ENCODE measurements at places on chromosomes 7 and 10.

GRCh38 chr7:31123726-31124125, 71.6 kb downstream of the ADCYAP1R1 start:
- no peak for DNase-seq

- no peak for DNase-seq
Observed at GRCh38 chr7:80189638-80190037, 55.0 kb downstream of the GNAI1 start.

- DNase-seq: no peak
Observed at GRCh38 chr7:97818066-97818663, 54.0 kb downstream of the ASNS start.

DNA sequence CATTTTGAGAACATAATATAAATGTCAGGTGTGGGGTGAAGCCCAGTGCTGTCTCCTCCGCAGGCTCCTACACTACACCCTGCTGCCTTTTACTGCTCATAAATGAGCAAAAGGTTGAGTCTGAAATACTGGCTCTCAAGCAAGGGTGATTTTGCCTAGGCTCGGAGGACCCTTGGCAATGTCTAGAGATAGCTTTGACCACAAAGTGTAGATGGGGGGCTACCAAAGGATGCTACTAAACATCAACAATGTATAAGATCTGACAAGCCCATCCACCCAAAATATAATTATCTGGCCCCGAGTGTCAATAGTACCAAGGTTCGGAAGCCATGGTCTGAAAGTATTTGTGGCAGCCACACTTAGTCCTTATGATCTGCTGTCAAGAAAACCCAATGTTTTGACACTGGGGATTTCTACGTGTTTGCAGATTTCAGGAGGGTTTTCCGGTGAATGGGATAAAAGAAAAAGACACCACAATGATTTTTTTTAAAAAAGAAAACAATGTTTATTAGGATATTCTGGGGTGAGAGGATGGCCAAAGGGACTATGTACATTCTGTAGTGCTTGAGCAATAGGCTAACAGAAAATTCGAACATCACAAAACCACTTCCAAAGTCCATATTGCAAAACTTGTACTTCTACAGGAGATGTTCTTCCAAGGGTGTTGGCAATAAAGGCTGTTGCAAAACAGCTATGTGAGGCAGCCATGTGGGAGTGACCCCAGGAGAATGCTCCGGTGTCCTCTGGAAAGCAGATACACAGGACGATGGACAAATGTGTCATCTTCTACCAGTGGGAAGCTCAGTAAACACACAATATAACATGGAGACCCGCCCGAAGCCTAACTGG, 216.3 kb downstream of the GFRA1 start:
- DNase-seq: no peak

DNA sequence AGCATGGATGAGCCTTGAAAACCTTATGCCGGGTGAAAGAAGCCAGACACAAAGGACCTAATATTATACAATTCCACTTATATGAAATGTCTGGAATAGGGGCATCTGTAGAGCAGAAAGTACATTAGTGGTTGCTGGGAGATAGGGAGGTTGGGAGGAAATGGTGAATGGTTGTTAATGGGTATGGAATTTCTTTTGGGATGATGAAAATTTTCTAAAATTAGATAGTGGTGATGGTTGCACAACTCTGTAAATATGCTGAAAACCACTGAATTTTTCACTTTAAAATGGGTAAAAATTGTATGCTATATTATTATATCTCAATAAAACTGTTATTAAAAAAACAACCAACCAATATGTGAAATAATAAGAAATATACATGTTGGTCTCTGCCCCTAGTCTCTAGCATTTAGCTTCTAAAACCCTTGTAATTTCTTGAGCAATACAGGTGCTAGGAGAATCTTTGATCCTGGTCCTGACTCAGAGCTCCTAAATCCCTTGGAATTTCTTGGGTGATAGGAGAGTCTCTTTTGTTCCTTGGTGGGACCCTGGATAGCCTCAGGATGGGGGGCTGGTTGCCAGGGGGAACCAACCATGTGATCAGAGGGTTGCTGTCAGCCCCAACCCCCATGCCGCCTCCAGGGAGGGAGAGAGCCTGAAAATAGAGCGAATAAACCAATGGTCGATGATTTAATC, 64.0 kb downstream of the TACR2 start:
- no peak for DNase-seq

DNA sequence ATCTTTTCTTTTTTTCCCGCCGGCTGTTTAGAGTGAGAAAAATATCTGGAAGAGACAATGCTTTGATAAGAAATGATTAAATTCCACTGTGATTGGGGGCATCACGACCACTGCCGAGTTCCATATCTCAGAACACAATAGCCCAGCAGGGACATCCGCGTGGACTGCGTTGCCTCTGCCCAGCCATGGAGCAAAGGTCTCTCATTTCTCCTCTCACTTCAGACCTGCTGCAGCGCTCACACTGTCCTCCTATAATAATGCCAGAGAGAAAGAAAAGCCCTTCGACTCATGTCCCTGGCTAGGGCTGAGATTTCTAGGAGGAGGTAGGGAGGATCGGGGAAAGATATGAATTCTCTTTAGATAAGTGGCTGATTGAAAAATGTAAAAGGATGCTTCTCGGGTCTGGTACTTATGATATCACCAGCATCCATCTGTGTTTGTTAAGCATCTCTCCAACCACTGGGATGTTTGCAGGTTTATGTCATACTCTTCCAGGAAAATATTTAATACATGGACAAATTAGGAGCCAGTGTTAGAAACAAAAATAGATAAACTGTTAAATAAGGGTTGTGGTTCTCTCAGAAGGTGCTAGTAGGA, 472.9 kb upstream of the AKR1E2 start:
- no peak for DNase-seq

DNA sequence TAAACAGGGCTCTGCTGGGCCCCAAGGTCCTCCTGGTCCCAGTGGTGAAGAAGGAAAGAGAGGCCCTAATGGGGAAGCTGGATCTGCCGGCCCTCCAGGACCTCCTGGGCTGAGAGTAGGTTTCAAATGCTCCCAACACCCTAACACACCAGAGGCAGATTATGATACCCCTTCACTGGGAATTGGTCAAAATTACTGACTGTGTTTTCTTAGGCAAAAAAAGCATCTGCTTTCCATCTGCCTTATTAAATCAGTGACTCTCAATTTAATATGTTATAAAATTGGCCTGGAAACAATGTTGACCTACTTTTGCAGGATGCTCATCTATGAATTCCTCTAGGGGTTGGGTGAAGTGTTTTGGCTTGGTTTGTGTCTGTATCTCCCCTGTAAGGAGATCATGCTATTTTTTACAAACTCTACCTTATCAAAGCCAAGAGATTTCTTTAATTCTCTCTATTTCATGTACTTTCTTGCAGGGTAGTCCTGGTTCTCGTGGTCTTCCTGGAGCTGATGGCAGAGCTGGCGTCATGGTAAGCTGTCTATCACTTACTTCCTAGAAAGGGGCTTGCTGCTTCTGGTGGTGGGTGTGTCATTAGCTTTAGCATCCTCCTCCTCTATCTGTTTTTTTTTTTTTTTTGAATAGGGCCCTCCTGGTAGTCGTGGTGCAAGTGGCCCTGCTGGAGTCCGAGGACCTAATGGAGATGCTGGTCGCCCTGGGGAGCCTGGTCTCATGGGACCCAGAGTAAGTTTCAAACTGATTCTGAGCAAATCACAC, 15.9 kb downstream of the COL1A2 start:
- no peak for DNase-seq

GRCh38 chr10:118572256-118573041, 23.0 kb downstream of the PRLHR start:
- no peak for DNase-seq

GRCh38 chr7:89334797-89335196, 539.3 kb upstream of the TEX47 start:
- no peak for DNase-seq

DNA sequence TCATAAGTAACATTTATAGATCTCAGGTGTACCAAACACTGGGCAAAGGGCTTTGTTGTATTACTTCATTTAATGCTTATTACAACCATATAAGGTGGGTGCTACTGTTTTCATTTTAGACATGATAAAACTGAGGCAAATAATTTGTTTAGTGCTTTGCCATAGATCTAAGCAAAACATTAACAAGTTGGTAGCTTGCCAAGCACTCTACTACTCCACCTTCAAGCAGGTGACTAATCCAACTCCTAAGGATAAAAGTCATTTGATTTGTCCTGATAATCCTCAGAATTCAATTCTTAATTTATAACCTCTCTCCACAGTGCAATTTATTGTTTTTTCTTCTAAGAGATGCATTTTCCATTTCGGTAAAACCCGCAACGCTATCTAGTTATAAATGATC, 646.4 kb downstream of the GRM8 start:
- peak; percentile 8 for DNase-seq

- no peak for DNase-seq
Observed at GRCh38 chr7:22628112-22628511, 98.9 kb upstream of the IL6 start.

DNA sequence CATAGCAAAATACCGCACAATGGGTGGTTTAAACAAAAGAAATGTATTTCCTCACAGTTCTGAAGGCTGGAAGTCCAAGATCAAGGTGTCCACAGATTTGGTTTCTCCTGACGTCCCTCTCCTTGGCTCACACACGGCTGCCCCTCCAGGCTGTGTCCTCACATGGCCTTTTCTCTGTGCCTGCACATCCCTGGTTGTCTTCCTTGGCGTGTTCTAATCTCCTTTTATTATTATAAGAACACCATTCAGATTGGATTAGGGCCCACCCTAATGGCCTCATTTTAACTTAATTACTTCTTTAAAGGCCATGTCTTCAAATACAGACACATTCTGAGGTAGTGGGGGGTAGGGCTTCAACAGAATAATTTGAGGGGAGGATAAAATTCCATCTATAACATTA, 87.9 kb downstream of the FZD1 start:
- no peak for DNase-seq

DNA sequence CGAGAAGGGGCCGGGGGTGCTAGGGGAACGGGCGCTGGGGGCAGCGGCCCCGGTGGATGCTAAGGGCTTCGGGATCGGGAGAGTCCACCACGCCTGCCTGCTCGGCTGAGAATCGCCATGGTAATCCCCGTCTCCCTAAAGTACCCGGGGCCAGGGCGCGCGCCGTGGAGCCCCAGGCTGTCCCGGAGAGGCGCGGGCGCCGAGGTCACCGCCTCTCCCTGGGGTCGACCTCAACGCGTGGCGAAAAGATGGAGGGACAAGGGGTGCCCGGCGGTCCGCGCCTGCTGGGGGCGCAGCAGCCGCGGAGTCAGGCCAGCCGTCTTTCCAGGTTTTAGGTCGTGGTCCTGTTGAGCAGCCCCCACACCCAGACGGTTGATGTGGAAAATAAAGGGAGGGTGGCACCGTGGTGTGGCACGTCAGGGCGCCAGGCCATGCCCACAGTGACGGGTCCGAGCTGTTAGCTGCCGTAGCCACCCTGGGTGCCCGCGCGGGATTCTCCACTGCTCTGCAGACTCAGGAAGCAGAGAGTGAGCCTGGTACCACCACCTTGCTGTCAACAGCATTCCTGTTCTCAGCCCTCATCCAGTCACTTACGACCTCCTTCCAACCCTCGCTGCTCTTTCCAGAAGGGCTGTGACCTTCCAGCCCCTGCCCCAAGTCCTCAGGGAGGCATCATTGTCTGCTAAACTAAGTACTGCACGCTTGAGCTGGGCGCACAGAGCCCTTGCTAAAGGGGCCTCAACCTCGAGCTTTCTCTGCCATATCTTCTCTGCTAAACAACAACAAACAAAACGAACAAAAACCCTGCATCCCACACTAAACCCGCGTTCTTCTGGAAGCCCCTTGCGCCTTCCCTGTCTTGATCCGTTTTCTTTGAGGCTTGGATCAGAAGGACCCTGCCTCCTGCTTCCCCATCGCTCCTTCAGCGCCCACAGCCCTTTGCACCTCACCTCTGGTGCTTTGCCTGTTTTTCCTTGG, 666 bp downstream of the SMKR1 start:
- DNase-seq: peak; percentile 14

DNA sequence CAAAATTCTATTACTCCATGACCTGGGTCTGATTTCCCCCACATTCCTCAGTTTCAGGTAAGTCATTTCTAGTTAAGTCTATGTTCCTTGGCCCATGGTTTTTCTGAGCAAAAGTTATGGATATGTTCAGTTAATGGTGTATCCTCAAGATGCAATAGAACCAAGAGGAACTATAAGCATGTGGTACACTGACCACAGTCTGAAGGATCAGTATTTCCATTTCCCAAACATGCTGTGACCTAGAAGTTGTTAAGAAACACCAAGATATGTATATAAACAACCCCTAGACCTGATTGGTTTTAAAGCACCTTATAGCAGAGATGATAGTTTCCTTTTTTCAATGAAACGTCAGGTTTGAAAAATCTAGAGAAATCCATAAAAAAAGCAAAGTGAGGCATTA, 94.2 kb upstream of the ABCB5 start:
- DNase-seq: no peak

GRCh38 chr10:78559661-78560340, 509.0 kb upstream of the ZMIZ1 start:
- DNase-seq: peak; percentile 84

GRCh38 chr10:8563478-8563877, 509.0 kb downstream of the GATA3 start:
- DNase-seq: no peak

GRCh38 chr10:63716016-63716580, 194.9 kb downstream of the REEP3 start:
- DNase-seq: no peak

- DNase-seq: no peak
Observed at GRCh38 chr10:113080925-113081229, 130.8 kb downstream of the TCF7L2 start.

- DNase-seq: peak; percentile 25
Observed at GRCh38 chr10:69428165-69428564, 11.4 kb upstream of the TACR2 start.

GRCh38 chr7:72309476-72309875, 102.7 kb downstream of the CALN1 start:
- DNase-seq: no peak

DNA sequence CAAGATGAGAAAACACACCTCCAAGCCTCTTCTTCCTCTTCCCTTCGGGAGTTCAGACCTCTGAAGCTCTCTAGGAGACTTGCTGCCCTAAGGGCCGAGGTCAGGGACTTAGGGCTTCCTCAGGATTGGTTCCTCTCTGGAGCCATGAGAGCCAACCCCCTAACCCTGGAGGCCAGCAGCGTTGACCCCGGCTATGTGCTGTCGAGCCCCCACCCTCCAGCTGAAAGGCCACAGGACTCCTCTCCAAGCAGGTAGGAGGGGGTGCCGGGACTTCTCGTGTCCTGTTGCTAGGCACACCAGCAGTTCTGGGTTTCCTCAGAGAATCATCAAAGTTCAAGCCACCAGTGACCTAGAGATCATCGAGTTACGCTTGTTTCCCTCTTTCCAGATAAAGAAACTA, 87.4 kb downstream of the ARHGAP22 start:
- DNase-seq: no peak

DNA sequence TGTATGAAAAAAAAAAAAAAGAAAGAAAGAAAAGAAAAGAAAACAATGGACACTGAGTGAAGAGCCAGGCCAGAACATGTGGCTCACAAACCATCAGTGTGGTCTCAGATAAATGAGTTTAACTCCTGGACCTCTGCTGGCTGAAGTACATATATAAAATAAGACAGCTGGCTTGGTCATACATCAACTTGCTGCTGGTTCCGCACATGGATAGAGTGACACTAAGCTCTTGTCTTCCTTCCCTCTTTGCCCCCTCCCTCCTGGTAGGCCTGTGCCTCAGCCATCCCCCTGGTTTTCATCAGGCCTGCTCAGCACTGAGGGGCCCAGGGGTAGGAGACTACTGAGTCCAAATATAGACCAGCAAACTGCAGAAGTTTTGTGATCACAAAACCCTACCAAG, 58.1 kb upstream of the DGKI start:
- DNase-seq: no peak

All from NCI-H1092 (cell line).